ENCODE measurements at places on chromosomes 2 and 18.

DNA sequence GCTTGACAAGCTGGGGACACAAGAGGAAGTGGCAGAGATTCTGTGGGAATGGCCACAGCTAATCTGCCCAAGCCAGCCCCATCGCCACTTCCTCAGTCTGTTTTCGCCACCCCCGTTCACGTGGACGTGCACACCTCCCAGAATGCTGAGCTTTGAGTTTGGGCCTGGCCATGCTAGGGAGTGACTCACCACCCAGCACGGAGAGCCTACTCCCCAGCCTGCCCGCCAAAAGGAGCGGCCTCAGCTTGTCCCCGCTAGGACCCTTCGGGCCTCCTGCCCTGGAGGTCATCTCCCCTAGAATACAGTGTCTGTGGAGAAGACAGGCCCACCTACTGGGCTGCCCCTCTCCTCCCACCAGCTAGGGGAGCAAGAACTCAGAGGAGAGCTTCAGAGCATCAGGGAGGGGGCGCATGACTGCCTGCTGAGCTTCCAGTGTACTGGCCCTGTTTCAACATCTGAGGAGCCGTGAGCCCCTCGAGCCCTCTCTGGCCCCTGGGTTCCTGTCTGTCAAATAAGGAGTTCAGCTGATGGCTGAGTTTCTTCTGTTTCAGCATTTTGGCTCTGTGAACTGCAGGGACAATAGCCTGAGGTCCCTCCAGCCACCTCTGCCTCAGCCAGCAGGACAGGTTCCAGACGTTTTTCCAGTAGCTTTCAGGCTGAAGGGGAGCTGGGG lies 5.1 kb downstream of the SLC35F6 start:
- DNase-seq: peak; percentile 84

- DNase-seq: no peak
These were observed 129.1 kb upstream of the CAB39 start for GRCh38 chr2:230583581-230583980.

DNA sequence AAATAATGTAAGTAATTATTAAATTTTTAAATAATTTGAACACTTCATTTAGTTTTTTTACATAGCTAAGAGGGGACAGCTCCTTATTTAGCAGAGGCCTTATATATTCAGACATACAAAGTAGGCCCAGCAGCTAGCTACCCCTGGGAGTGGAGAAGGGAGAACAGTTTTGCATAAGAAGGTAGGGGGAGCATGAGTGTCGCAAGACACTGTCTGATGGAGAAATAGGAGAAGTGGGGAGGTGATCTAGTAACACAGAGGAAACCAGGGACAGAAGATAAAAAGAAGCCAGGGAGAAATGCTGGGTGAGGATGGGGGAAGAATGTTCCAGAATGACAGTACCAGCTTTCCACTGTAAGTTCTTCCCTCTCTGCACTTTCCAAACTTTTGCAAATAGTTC lies 16.0 kb upstream of the RGPD4 start:
- no peak for DNase-seq

DNA sequence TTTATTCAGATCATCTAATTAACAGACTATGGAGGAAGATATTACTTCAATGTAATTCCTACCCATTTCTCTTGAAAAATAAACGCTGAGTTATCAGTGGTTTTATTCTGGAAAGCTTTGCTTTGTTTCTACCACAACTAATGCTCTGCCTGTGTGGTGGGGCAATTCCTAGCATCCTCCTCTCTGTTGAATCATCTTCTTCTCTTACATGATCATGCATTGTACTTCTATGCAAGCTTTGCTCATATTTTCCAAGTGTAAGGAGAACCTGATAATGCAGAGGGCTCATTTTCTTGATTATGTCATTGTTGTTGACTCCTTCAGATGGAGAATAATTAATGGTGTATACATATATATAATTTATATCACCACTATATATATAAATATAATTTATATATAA lies 46.7 kb downstream of the CCDC195 start:
- no peak for DNase-seq

- no peak for DNase-seq
These were observed 99.7 kb downstream of the SMAD2 start for GRCh38 chr18:47830772-47831171.

GRCh38 chr2:69177785-69178636 lies 165.0 kb downstream of the ANTXR1 start:
- DNase-seq: peak; percentile 38

- DNase-seq: no peak
These were observed 440.9 kb downstream of the PTPRM start for GRCh38 chr18:8008033-8008432.

DNA sequence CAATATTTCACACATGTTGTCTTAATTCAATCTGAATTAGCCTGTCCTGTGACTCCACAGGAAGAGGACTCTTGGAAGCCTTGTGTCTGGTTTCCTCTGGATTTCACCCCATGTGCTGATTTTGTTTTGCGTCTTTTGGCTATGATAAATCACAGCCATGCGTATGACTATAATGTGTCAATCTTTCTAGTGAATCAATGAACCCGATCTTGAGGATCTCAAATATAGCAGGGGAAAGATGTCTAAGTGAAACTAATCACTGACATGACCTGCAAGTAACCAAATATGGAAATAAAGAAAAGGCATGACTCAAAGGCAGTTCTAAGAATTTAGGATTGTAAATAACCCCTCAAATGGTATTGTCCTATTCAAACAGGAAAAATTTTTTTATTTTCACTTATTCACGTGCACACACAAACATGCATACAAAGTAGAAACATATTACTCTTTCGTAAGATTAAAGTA lies 8.2 kb downstream of the WDFY1 start:
- DNase-seq: no peak

- DNase-seq: no peak
These were observed 87.8 kb upstream of the TMEM17 start for GRCh38 chr2:62593825-62594224.

DNA sequence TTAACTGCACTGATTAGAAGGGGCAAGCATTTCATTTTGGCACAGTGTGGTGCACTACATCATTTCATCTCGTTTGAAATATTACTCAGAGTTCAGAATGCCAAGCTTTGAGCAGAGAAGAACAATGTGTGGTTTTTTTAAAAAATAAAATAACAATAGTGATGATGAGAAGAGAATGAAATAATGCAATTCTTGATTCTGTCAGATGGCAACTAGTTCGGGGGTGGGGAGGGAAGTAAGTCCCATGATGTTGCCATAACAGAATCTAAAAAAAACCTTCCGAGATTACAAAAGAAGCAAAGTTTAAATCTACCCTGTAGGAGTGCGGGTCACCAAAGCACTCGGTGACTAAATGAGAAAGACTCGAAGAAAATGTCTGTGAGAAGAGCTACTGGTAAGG lies 490.4 kb downstream of the NR4A2 start:
- no peak for DNase-seq

DNA sequence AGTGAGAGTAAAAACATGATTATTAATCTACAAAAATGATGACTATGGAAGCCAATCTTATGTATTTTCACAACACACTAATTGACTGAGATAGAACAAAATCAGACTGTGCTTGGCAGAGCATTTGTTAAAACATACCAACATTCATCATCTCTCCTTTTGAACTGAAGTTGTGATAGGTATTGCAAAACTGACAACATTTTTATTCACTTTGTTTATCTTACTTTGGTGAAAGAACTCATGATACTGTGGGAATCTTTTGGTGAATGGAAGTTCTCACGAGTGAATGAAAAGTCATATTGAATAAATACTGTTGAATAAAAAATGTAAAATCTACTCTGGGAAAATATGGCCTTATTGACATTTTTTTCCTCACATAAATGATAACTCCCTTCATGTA lies 1430.2 kb upstream of the PIK3C3 start:
- DNase-seq: no peak

DNA sequence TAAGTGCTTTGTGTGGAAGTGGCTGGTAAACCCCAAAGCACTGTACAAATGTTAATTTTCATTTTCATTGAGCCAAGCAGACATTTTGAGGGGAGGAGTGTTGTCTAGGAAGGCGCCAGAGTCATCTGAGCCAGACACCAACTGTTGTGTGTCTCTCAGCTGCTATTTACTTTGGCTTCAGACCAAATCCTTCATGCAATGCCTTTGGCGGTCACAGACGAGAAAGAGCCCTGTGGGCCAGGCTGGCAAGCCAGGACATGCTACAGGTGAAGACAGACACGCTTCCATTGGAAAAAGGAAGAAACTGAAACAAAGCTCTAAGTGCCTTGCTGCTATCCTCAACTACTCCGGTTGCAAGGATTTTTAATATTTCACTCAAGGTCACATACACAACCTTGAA lies 115.4 kb upstream of the CDC42EP3 start:
- DNase-seq: no peak

DNA sequence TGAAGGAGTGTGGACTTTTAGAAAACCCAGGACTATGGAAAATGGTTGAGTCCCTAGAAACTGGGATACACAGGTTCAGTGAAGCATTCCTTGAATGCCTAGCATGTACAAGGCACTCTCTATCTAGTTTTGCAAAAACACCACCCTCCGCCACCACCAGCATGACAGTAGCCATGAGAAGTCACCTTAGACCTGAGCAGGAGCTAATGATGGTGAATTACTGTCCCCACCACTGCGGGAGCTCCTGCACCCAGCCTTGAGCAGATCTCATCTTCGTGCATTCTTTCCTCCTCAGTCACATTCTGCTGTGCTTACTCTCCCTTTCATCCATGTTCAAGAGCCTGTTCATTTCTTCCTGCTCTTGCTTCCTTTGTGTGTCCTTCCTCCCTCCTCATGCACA lies 86.2 kb upstream of the ZNF516 start:
- DNase-seq: no peak

- DNase-seq: no peak
These were observed 34.8 kb upstream of the SPATA3 start for GRCh38 chr2:230961091-230961491.

- no peak for DNase-seq
These were observed 343.5 kb upstream of the NT5C1B start for GRCh38 chr2:18932853-18933252.

DNA sequence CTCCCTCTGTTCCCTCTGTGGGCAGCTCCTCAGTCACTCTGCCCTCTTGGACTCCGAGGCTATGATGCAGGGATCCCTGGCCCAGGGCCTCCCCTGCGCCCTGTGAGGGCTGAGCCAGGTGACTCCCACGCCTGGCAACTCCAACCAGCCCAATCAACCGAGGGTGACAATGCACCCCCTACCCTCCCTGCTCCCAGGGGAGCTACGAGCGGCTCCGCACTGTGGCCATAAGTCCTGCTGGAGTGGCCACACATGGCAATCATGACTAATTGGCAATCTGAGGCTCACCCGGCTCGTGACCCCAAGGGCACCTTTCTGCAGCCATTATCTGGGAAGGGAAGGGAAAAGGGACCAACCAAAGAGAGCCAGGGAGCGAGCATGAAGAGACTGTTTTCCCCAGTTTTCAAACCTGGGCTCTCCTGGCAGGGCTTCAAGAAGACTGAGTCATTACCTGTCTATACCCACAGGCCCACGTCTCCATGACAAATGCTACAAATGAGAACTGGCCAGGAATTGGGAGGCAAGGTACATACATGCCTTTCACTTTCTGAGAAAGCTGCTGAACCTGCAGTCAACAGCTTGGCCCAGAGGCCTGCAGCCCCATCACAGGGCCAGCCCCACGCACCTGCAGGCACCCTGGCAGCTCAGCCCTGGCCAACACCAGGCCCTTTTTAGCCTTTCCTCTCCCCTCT lies 45.1 kb downstream of the RPL31 start:
- no peak for DNase-seq

DNA sequence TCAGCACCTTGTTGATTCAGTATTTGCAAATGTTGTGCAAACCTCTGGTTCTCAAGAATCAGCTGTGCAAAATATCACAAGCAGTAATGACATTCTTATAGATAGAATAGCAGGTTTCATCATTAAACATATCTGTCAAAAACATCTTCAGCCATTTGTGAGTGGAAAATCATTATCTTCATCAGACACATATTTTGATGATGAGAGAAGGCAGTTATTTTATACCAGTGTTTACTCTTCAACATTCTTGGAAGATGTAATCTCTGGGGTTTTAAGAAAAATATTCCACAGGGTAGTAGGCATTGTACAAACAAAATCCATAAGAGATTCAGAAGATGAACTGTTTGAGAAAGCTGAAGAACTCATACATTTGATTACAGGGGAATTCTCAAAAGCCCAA lies 64.3 kb downstream of the FSIP2 start:
- no peak for DNase-seq
